ENCODE measurements at places on chromosomes 5 and 9.

- DNase-seq, result no peak
Measured at GRCh38 chr9:126380447-126380846, 53.8 kb downstream of the MVB12B start.

GRCh38 chr5:171969288-171969880 lies 37.1 kb downstream of the FBXW11 start:
- DNase-seq, result no peak

GRCh38 chr9:15332939-15333338 lies 25.9 kb upstream of the TTC39B start:
- no peak for DNase-seq

DNA sequence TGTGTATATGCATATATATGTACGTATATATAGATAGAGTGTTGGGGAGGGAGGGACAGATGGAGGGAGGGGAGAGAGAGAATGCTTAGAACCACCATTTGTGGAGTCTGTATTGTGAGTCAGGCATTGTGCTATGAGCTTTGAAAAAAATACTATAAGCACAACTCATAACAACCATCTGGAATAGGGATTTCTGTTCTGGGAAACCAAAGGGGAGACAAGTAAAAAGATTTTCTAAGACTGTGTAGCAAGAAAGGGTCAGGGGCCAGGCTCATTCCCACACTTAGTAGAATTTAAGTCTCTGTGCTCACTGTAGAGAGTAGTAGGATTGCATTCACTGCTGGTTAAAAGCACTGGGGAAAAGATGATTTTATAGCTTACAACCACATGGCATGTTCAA lies 202.3 kb upstream of the SGCD start:
- DNase-seq, result no peak

DNA sequence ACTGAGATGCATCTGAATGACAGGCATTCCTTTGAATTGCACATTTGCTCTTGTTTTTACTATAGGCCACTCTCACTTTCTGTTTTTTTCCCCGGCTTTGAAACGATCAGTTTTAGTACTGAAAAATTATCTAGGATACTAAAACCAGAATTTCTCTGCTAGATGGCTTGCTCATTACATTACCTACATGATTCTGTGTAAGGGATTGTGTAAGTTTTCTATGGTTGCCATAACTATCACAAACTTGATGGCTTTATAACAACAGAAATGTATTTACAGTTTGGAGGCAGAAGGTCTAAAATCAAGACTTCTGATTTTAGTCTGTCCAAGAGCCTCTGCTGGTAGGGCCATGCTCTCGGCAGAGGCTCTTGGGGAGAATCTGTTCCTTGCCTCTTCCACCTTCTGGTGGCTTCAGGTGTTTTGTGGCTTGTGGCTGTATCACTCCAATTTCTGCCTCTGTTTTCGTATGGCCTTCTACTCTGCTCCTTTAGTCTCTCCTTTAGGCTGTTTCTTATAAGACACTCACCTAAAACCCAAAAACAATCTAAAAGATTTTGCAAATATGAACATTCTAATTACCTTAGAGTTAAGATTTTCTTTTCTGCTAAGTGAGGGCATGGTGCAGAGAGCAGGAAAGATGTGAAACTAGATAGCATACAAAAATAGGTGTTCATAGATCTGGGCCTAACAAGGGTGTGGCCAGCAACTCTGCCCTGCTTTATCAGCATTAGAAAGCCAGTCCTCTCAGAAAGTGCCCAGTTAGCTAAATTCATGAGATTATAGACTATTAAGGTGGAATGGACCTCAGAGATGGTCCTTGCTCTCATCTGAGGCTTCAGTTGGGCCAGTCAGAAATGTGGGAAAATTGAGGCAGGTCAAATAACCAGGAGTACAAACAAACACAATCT lies 93.3 kb upstream of the CDKN2B start:
- DNase-seq, result no peak

- no peak for DNase-seq
Measured at GRCh38 chr5:177972613-177973012, 23.4 kb downstream of the PROP1 start.

DNA sequence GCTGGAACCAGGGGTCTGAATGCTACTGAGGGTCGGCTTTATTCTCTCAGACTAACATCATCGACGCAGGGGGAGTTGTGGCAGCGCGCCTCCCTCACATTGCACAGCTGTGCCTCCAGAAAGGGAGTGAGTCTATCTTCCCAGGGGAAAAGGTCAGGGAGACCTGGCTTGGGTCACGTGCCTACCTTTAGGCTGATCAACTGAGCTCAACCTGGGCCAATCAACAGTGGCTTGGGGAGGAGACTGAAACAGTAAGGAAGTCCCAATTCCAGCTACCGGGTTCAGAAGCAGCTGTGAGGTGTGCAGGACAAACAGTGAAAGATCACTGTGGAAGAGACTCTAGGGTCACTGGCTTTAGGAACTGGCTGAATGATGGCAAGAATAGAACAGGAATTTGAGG lies 14.3 kb downstream of the SNX30 start:
- DNase-seq, result no peak

GRCh38 chr5:54829676-54830535 lies 155.5 kb downstream of the ESM1 start:
- no peak for DNase-seq

DNA sequence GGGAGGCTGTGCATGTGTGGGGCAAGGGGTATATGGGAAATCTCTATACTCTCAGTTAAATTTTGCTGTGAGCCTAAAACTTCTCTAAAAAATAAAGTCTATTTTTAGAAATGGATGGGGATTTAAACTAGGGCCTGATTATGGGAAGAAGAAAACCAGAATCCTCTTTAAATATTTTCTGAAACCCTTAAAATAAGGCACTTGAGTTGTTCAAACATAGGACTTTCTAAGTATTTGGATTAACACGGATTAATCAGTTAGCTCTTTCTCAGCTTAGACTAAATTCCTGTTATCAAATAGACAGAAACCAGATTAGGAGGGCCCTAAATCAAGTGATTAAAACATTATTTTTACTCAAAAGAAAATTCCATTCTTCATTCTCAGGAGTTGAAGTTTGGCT lies 438.4 kb downstream of the EFNA5 start:
- no peak for DNase-seq

- DNase-seq, result no peak
Measured at GRCh38 chr5:95743232-95743631, 12.1 kb downstream of the RHOBTB3 start.

GRCh38 chr5:27216367-27216950 lies 178.1 kb upstream of the CDH9 start:
- DNase-seq, result no peak

DNA sequence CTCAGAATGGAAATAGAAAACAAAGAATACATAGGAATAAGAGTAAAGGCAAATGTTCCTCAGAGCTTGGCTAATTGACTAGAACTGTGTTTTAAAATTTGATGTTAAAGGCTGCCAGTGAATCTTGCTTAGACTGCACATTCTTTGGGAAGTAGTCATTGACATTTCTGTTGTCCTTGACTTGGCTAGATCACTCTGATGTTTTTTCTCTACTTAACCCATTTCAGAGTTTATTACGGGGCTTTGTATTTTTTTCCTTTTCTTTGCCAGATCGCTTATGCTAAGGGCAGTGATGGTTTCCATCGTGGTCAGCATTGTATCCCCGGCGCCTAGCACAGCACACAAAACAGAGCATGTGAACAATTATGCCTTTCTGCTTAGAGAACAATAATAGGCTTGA lies 1126.7 kb upstream of the CDH9 start:
- no peak for DNase-seq
